ENCODE measurements at places on chromosomes 13 and 19.

DNA sequence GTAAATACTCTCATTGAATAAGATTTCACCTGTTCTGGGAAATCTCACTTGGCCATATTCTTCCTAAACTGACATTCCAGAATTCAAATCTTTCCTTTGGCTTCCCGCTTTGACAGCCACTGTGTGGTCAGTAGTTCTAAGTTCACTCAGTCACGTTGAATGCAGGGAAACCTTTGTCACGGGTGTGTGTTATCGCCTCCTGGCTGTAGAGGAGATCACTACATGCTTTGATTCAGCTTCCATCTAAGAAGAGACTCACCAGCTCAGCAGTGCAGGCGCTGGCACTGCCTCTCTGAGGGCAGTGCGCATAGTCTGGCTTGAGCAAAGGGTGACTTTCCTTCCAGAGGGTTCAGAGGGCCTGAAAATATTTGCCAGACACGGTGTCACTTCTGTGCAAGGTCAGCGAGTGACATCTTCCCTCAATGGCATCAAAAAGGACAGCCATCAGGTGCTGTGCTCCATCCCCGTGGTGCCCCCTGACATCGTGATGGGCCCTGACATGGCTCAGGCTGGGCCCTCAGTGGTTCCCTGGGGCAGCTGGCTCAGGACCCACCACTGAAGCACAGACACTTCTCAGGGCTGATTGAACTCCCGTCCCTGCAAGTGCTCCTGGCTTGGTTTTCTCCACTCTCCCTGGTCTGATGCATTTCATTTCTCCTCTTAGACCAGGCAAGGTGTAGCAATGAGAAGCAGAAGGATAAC is 635.4 kb upstream of the ARGLU1 start:
- peak; percentile 63 for DNase-seq

DNA sequence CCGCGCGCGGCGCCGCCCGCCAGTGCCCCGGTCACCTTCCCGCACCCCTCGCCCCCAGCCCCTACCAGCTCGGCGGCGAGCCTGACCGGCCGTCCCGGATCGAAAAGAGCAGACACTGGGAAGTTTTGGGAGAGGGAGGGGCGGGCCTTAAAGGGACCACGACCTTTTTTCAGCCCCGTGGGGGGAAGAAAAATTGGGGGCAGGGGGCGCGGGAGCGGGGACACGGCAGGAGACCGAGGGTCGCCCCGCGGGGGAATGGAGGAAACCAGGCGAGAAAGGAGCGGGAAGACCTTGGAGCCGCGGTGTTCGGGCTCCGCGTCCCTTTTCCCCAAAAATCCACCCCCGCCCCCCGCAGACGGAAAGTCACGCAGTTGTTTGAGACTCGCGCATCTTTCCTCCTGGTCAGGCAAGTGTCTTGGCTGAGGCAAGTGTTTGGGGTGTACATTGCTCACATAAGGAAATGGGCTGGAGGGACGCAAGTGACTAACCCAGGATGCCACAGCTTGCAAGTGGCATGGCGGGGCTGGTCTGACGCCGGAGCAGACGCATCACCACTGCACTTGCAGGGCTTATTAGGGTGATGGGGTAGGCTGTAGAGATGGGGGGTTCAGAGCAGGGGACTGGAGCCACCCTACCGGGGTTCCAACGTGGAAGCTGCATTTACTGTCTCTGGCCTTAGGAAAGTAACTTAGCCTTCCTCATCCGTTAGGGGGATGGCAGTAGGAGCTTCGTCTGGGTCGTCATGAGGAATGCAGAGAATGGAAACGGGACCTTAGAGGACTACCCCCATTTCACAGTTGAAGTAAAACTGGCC is 2.7 kb upstream of the HNRNPL start:
- peak; percentile 66 for DNase-seq

DNA sequence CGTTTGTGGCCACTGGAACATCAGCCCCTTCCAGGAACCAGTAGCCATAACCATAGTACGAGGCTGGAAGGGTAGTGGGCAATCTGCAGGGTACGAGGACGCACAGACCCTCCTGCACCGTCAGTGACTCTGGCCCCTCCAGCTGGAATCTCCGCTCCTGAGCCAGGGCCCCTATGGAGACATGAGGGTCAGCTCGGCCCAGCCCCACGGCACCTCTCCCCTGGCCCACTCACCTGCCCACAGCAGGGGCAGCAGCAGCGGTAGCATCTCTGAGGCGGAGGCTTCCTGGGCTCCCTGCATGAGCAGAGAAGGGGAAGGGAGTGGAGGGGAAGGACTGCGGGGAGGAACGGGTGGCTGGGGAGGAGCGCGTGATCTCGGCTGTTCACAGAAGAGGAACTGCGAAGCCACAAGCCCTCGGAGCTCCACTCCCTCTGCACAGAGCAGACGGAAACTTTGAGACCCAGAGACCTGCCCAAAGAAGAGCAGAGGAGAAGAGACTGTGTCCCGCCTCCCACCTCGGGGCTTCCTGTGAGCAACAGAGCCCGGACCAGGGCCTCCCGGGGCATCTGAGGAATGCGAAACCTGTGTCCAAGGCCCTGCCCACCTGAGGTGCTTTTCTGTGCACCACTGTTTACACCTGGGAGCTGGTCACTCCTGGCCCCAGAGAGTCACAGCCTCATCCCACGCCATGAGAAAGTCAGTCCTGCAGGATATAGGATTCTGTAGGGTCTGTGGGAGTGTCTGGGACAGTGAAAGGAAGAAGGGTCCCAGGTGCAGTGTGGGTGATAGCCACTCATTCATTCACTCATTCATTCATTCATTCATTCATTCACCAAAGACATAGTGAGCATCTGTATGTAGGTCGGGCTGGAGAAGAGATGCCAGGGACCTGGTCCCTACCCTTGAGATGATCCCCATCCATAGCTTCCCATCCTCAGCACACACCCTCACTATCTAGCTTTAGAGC is at the start of gene SIGLEC6:
SIGLEC6 (minus strand) TSS at position 322 of the 967 bp plus-strand sequence; CDS start at position 300, 22 bp downstream.
- no peak for DNase-seq

DNA sequence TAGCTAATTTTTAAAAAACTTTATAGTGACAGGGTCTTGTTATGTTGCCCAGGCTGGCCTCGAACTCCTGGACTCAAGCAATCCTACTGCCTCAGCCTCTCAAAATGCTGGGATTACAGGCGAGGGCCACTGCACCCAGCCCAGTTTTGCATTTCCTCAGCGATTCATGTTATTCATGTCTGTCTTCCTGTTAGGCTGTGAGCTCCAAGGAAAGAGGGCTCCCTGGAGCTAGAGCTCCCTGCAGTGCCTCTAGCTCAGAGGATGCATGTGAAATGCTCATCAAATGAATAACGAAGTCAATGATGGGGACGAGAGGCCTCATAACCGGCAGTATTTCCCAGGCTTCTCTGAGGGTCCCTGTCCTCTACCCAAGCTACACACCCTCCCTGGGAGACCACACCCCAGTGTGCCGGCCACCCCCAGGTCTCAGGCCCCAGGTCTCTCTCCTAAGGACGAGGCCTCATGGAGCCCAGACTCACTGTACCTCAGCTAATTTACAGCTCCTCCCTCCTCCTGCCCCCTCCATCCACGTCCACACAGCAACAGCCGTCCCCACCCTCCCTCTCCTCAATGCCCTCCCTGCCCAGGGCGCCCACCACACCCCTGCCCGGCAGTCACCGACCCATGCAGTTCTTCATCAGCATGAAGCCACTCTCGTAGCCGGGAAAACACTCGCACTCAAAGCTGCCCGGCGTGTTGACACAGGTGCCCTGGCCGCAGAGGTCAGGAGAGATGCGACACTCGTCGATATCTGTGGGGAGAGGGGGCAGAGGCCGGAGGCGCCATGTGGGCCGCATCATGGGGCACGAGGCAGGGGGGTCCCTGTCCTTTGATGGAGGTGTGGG is 28.5 kb downstream of the FBN3 start:
- DNase-seq, result no peak

DNA sequence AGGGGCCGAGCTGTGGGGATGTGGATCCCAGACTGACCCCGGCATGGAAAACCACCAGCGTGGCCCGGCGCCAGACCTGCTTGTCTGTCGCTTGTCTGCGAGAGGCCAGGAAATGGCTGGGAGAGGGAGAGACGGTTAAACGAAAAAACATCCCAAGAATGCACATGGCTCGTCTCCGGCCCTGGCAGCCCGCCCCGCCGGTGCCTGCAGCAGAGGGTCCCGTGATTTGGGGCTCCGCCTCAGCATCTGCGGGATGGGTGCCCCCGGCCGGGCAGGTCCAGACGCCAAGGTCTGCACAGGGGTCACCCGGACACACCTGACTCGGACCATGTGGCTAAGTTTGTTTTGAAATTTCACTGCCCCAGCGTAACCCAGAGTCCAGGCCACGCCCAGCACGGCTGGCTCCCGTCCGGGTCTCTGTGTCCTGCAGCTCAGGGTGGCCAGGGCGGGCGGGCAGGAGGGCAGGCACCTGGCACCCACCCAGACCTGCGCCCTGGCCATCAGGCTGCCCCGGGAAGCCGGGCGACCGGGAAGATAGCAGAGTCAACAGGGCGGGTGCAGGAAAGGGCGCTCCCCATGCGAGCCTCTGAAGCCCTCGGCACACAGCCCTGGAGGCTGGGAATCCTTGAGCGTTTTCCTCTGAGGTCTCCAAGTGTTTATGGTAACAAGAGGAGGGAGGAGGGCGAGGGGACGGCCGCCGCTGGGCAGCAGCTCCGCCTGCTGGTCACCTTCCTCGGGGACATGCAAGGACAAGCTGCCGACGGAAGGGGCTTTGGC is 103.2 kb downstream of the GADD45B start:
- DNase-seq, result peak; percentile 38

DNA sequence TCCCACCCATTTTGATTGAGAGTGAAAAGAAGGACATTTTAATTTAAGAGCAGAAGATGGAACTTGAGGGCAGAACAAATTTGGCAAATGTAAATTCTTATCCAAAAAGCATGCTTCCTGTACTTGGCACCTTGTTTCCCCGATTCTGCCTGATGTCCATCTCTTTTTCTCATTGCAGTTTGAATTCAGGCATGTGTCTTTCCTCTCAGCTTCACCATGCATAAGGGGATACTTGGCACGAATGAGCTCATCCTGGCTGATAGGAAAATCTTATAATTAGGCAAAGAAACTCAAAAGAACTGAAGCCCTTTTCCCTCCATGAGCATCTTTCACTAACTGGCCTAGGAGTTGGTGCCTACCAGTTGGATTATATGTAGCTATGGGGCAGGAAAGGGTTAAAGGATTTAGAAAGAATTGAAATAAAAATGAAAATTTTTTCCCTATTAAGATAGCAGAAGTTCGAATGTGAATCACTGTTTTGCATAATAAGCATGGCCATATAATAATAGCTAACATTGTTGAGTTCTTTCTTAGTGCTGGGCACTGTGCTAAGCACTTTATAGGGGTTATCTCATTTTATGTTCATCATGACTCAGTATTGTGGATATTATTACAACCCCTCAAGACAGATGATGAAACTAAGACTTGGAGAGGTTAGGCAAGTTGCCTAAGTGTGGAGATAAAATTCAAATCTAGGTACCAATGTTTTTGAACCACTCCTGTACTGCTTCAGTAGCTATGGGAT is 386.6 kb downstream of the KCNRG start:
- DNase-seq, result no peak

DNA sequence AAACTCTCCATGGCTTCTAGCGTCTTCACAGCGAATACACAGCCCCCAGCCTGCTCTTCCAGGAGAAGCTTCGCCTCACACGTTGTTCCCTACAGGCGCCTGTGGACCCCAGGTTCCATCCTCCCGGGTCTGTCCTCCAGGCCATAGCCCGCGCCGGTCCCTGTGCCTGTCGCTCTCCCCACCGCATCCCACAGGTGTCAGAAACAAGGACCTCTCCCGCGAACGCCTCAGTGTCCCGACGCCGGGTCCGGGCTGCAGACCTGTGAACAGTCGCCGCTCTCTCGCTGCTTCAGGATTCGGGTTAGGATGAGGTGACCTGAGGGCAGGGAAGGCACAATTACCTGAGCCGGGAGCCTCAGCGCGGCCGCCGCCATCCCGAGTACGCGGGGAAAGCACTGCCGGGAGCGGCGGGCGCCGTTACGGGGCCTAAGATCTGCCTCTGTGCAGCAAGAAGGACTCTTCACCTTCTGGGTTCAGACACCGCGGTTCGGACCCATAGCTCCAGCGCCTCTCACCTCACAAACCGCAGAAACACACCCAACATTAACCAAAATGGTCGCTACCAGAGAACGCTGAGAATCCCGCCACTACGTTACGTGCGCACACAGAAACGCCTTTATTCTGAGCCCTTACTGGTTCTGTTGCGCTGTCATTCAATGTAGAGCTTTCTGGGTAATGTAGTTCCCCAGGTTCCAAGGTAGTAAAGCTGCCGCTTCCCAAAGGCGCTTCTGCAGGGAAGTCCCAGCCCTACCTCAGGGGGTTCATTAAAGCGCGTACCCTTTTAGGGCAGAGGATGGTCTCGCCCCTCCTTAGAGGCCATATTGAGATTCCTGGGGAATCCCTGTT is at the start of gene ZNF418:
ZNF418 (minus strand) TSS at position 583 of the 846 bp plus-strand sequence. CDS start 1,580 bp downstream, outside the sequence.
- peak; percentile 94 for DNase-seq

GRCh38 chr19:23527797-23528196 is 132.5 kb upstream of the ZNF91 start:
- no peak for DNase-seq

DNA sequence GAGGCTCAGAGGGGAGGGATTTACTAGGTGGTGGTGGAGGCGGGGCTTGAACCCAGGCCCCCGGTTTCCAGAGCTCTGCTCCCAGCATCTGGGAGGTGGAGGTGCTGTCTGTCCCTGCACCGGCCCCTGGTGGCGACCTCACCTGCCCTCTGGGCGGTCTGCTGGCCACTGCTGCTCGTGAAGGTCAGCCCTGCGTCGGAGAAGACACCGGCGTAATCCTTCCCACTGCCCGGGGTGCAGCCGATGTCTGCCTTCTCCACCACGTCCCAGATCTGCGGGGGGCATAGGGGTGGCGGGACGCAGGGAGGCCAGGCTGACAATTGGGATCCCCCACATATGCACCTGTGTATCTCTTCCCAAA is 12.8 kb downstream of the C3 start:
- DNase-seq, result no peak

DNA sequence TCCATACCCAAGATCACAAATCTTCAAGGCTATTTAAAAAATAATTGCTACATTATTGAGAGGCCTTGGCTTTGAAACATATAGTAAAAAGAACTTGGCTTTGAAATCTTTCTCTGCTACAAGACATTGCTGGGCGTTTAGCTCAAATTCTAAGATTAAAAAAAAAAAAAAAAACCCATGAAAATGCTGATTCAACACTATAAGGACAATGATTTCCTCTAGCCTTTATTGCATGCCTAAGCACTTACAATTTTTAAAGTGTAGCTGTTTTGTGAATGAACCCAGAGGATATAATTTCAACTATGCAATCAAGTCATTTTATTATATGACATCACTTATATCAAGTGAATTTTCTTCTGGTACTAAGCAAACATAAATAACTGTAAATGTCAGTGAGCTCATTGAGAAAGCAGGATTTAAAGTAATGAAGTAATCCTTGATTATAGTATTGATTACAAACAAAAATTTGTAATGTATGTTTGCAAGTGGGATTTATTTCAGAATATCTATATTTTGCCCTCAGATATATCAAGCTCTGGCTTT is 340.0 kb upstream of the GPC6 start:
- DNase-seq, result no peak

DNA sequence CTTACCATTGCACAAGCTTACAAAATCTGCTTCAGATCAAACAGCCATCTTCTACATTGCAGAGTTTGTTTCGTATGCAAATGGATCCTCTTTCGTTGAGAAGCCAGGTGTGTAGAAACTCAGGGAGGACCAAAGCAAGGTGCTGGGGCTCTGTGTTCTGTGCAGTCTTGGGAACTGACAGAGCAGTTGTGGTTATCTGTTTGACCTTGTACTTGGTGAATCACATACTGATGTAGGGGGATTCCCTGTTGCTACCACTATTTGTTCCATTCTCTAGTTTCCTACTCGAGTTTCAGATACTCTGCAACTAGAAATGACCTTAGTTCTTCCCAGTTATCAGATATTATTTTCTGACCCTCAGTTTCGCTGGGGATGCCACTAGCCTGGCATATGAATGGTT is 95.2 kb upstream of the CLDN10 start:
- DNase-seq, result no peak
